Ascending aorta (tissue), 2 donors: ENCODE measurements at places on chromosomes 11 and 22.
A peak's percentile ranks its signal among the peaks of the same experiment; 100 is the strongest.

- no peak for DNase-seq
Observed at GRCh38 chr11:69173331-69173730, 17.6 kb downstream of the SMIM38 start.

- peak; percentile 62 for DNase-seq
Observed at GRCh38 chr11:25535467-25536272, 796.3 kb upstream of the ANO3 start.

DNA sequence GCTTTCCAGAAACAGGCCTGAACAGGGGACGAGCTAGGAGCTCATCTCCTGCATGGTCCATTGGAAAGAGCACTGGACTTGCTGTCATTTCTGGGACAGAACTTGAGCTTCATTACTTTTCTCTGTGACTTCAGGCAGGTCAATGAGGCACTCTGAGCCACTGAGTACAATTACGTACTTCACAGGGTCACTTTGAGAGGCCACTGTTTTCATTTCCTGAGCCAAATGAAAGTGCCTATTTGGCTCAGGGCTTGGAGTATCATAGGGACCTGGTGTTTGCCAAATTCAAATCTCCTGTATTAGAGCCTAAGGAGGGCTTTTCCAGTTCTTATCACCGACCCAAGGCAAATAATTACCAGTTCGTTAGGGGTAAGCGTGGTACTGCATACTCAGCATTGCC lies 319.3 kb downstream of the CADM1 start:
- DNase-seq = no peak

- no peak for DNase-seq
Observed at GRCh38 chr11:66002648-66003225, 434 bp downstream of the BANF1 start.

GRCh38 chr11:95584180-95584579 lies 205.4 kb downstream of the FAM76B start:
- no peak for DNase-seq

DNA sequence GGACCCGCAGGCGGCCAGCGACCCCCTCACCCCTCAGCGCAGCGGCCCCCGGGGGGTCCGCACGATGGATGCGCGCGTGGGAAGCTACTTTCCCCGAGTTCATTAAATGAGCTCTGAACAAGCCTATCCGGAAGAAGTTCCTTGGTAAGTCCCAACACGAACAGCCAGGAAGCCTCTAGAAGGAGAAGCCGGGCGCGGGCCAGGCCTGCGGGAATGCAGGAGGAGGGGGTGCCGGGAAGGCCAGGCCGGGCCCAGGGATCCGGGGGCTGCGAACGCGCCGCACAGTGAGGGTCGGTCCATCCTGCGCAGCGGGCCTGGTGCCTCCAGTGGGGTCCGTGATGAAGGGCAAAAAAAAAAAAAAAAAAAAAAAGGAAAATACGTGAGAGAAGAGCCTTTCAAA lies 36.9 kb downstream of the TOLLIP start:
- DNase-seq = no peak

GRCh38 chr11:9535189-9535781 lies 38.2 kb upstream of the WEE1 start:
- DNase-seq = peak; percentile 19

GRCh38 chr11:33463059-33463458 lies 205.9 kb downstream of the HIPK3 start:
- DNase-seq = no peak

DNA sequence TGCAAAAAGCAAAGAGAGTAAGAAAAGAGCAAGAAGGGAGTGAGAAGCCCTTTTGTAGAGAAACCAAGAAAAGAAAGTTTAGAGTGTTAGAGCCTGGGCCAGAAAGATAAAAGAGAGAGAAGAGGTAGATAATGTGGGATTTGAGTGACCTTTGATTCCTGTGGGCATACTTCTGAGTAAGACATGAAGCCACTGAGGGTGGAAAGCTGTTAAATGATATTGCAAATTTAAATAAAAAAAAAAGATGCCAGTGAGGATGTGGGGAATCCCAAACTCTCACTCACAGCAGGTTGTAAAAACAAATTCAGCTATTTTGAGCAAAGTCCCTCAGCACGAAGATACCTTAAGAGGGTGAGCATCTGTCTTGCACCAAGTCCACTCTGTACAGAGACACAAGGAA lies 59.4 kb upstream of the TOP3B start:
- no peak for DNase-seq

DNA sequence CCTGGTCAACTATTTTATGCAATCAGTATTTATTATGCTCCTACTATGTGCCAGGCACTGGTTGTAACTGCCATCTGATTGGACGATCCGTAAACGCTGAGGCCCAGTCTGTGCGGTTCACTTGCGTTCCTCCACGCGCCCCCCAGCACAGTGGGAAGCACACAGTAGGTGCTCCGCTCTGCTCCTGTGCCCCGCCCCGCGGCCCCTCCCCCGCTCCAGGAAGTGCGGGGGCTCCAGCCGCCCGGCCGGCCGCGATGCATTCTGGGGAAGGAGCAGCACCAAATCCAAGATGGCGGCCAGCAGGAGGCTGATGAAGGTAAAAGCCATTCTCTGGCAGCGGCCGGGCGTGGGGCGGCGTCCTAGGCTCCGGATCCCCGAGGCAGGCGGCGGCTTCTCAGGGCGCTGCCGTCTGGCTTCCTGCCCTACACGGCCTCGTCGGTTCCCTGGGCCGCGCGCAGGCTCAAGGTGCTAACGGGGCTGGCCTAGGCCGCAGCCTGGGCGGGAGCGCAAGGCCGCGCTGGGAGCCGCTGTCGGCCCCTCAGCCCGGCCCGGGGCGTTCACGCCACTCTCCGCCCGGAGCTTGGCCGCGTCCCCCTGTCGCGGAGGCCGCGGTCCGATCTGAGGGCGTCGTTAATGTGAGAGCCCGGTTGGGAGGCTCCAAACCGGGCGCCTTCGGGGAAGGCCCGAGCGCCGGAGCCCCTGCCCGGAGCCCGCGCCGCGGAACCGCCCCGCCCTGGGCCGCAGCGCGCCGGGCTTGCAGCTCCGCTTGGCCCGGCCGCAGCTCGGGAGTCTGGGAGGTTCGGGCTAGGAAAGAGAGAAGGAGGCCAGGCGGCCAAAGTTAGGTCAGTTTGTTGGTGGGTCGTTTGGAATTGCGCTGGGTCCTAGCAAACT lies at the start of gene UBE2L3:
TSS of gene UBE2L3 (plus strand) at position 259 of the 891 bp plus-strand sequence. CDS start at position 290, 31 bp downstream.
- peak; percentile 89 for DNase-seq

DNA sequence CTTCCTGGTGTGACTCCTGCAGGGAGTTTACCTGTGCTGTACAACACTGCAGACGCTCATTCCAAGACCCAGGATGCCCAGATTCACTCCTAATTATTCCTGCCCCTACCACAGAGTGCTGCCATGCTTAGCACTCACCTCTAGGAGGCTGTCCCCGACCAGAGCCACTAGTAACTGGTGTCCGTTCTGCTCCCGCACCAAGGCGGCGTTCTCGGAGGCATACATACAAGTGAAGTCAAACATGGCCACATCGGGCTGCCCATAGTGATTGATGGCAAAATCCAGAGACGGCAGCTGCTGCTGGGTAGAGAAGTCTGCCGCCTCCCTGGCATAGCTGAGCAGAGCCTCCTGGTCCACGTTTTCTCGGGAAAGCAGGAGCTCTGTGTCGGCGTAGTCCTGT lies 122.3 kb upstream of the BID start:
- DNase-seq = no peak

GRCh38 chr22:27405672-27406388 lies 395.7 kb downstream of the MN1 start:
- peak; percentile 72 for DNase-seq

GRCh38 chr11:1498262-1498661 lies 11.7 kb upstream of the MOB2 start:
- DNase-seq = no peak

DNA sequence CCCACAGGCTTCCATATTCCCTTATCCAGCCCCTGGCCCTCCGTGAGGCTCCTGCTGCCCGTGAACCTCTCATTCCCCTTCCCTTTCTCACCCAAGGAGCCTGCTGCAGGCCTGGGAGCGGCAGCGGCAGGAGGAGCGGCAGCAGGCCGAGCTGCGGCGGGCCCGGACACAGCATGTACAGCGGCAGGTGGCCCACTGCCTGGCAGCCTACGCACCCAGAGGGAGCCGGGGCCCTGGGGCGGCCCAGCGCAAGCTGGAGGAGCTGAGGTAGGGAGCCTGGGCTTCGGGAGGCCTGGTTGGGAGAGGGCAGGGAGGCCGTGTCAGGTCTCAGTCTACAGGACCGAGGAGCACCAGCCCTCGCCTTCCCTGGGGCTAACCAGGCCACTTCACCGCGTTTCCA lies 8.1 kb upstream of the SART1 start:
- DNase-seq = no peak

DNA sequence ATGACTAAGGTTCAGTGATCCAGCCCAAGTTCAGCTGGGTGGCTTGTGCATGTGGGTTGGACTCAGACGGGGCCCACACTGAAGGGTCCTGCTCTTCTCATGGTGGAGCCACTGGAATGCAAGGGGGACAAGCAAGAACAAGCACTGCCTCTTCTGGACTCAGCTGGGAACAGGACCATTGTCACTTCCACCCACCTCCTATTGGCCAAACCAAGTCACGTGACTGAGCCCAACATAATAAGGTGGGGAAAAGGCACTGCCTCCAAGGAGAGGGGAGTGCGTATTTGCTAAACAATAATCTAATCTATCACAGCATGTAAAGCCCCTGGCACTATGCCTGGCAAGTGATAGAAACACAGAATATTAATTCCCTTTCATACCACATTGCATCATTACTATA lies 87.1 kb downstream of the CHST1 start:
- DNase-seq = no peak

DNA sequence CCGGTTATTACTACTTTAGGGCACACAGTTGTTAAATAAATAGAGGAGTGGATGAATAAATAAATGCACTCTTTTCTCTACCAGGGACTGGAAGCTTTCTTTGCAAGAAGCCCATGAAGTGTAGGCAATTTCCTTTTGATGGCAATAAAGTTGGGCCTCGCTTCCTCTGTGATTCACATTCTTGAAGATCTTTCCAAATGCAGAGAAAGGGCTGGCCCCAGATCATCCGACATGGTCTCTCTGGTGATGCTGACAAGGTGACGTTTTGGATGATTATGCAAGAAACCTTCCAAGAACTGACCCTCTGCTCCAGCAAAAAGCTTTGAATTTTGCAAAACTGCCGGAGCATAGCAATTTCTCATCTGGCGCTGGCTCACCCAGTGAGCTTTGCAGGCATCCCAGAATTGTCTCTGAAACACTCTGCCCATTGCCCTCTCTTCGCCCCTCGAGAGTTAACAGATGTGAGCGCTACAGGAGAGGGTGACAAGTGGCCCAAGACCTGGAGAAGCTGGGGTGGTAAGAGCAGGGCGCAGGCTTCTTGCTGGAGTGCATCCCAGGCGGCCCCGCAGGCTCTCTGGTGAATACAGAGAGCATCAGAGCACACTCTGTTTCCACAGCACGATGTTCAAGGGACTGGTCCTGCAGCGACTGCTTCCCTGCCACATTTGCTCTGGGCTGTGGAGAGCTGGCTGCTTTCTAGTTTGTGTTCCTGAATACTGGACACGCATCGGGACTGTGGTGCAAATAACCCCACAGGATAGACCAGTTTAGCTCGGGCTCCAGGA lies 11.5 kb upstream of the IFT27 start:
- DNase-seq = no peak

GRCh38 chr22:44894782-44895181 lies 115.0 kb downstream of the PHF21B start:
- DNase-seq = no peak

DNA sequence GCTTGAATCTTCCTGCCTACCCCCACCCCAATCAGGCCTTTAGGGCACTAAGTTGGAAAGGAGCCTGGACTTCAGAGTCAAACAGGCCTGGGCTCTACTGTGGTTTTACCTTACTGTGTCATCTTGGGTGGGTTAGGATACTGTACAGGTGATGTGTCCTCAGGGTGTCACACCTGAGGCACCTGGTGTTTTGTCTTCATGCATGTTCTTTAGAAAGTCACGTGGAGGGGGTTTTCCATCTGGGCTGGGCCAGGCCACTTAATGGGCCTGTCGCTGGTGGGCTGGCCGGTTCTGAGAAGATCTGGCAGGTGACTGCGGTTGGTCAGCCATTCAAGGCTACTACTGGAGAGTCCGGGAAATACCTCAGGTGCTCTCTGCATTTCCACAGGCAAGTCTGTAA lies 92.6 kb downstream of the SWAP70 start:
- DNase-seq = no peak

DNA sequence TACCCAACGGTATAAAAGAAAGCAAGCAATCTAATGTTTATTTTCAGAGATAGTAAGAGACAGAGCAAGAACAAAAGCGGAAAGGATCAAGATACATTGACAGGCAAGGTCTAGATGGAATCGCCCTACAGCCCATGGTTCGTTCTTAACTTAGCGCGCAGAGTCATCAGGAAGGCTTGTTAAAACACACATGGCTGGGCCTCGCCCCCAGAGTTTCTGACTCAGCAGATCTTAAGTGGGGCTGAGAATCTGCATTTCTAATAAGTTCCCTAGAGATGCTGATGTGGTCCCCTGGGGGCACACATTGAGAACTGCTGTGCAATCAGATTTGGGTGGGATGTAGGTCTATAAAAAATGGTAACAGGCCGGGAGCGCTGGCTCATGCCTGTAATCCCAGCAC lies 35.8 kb upstream of the CHRM4 start:
- no peak for DNase-seq

DNA sequence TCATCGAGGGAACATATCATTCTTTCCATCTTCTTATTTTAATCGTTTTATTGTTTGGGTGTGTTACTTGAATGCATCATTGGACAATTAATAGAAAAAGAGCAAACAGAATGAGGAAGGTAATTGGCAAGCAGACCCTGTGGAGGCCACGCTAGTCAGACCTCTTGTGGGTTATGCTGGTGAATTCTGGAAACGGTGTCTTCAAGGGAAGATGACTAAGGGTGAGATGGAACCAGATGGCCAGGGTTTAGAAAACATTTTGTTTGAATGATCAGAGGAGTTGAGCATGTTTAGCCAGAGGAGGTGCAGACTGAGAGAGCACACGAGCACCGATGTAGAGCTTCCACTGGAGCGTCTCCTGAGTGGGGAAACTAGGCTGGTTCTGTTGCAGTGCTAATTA lies 8.5 kb downstream of the ST14 start:
- DNase-seq = no peak
